ENCODE measurements at places on chromosomes 4 and X.

- DNase-seq, result no peak
Measured at GRCh38 chrX:104270916-104271512, 16.3 kb upstream of the ESX1 start.

DNA sequence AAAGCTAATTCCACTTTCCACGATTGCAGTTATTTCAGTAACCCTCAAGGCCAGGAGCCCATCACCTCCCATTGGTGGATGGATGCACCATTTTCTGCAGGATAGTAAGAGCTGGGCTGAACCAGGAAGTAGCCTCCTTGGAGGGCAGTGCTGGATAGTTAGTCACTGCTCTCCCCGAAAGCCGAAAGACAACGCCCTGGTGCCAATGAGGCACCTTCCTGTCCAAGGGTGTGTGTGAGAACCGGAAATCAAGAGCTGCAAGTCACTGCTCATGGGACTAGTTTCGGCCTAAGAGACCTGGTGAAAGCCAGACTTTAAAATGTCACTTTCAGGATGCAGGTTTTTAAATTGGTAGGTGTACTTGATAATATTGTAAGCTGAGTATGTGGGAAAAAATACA, 203.8 kb upstream of the HS3ST1 start:
- DNase-seq, result no peak

- DNase-seq, result no peak
Measured at GRCh38 chr4:84841435-84841834, 125.1 kb downstream of the WDFY3 start.

DNA sequence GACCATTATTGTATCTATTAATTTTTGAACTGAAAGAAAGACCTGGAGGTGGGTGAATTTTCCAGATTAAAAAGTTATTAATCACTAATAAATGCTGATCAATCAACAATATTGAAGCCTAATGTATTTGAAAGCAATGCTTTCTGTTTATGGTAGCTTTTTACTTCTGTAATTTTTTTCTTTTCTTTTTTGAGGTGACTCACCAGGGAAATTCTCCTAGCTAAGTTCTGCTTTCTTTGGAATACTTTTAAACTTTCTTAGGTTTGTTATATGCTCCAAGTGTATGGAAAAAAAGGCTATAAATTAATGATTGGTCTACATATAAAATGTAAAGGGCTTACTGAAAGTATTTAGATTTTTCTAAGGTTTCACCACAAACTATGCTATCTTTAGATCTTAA, 94.2 kb downstream of the MBNL3 start:
- no peak for DNase-seq

DNA sequence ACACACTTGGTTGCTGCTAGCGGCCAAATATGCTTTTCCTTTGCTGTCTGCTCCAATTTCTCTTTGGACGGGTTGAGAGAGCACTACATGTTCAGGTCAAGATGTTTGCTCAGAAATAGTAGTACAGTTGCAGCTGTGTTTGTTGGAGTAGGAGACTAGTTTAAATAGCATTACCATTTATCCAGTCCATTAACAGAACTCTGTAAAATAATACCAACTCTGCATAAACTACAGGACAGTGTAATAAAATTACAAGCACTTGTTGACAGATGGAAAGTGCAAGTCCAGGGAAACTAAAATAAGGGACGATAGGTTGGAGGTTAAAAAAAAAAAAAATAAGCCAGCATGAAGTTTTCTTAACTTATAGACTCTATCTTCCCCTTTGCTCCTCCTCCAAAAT, 20.2 kb downstream of the SLIT2 start:
- no peak for DNase-seq
